ENCODE measurements at places on chromosomes 1 and 21.

DNA sequence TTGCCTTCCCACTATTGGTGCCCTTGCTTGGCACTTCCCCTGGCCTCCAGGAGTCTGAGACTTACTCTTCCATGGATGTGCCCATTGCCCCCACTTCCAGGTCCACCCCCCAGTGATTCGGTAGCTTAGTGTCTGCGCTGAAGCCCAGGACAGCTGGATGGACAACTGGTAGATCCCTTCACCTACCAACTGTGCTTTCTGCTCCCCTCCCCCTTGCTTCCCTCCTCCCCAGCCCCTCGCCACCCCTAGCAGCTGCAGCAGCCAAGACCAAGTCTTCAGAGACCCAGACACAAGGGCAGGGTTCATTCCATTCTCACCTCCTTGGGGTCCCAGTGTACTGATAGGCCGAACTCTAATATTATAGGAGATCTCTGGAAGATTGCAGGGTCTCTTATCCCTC, 6.9 kb downstream of the LMNA start:
- DNase-seq = no peak

DNA sequence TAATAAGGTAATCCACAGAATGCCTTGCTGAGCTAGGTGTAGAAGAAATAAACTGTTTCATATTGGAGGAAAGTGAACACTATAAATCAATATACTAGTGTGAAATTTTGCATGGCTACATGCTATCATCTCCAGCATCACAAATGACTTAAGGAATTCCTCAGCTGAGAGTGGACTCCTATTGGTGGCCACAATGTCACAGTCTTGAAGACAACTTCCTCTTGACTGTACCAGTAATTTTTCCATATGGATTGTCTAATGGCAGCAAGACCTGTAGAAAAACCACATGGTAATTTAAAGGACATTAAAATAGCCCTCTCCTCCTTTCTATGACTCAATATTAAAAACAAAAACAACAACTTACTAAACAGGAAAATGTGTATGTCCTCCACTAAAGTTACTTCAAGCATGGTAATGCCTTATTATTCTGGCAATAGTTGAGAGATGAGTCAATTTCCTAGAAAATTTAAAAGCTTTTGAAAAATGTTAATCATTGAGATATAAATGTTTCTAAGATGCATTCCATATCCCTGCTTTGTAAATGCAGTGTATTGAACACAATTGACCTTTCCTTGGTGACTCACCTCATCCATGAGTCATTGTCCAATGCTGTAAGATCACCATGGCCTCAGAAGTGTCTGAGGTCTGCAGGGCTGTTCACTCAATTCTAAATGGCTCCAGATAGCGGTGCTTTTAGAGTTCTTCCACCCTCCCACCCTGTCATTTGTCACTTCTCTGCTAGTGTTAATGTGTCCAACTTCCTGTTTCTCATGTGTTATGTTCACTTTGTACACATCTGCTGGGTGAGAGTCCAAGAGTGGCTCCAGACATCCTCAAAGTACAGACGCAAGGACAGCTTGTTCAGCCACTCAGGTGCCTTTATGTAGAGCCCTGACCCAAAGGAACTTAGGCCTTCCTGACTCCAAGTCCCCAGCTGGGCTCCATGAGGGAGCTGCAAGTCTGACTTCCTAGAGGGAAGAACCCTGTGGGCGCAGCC, 32.8 kb upstream of the DNASE2B start:
- DNase-seq = no peak

GRCh38 chr1:199282751-199283305, 644.0 kb downstream of the PTPRC start:
- DNase-seq = no peak

GRCh38 chr1:17690906-17691634, 64.1 kb upstream of the ACTL8 start:
- DNase-seq = no peak

- DNase-seq = no peak
Measured at GRCh38 chr1:102628109-102628613, 480.2 kb downstream of the COL11A1 start.

GRCh38 chr1:198915327-198916231, 276.7 kb downstream of the PTPRC start:
- no peak for DNase-seq

DNA sequence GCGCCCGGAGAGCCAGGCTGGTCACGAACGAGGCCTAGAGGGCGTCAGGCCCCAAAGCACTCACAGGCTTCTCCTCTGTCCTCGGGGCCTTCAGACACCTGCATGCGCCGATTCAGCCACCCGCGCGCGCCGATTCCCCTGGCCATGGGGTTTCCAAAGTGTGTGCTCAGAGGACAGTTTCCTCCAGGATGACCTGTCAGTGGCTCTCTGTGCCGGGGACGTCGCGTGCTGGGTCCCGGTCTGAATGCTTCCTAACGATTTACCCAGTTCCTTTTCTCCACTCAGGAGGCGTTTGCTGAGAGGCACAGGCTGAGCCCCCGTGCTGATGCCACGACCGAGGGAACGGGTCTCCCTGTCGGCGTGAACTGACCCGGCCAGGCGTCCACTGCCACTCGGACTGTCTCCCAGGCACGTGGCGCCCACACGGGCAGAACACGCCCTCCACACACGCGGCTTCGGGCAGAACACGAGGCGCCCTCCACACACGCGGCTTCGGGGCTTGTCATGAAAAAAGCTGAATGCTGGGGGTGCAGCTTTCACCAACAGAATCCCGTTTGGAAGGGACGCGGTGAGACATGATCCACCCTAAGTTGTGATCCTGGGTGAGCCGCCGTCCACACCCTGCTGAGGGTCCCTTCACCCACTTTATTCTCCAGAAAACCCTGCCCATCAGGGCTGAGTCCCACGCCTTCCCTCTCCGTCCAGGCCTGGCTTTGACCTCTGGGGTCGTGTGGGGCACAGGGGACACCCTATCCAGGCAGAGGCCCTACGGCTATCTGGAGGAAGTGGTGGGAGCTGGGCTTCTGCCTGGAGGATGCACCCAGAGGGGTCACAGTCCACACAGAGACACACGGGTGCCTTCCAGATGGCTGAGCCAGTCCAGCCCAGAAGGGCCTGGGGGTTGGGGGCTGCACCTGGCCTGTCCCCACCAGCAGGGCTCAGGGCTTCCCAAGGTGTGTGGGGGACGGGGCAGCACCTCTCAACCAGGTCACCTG, 56.1 kb downstream of the COL6A1 start:
- no peak for DNase-seq
